ENCODE measurements at places on chromosomes 11 and 22. TPM values are rescaled to one million over a fixed set of nuclear protein-coding genes. Genes with fewer than 3 reads are reported as not detected.

GGT5 gene
- 136 TPM for total RNA-seq

KCNQ1 gene
- total RNA-seq = not detected

P2RX6 gene
- total RNA-seq = 2.6 TPM

TEX54 gene
- not detected for total RNA-seq

RIC3 gene
- total RNA-seq = not detected

FBLN1 gene
- total RNA-seq = 240 TPM

SLC35E4 gene
- 10.2 TPM for total RNA-seq

RIC8A gene
- total RNA-seq = 105 TPM

All from osteocyte (in vitro differentiated cells).